Right ventricle myocardium superior (tissue), 1 donor: ENCODE measurements at places on chromosomes 5 and 9.

DNA sequence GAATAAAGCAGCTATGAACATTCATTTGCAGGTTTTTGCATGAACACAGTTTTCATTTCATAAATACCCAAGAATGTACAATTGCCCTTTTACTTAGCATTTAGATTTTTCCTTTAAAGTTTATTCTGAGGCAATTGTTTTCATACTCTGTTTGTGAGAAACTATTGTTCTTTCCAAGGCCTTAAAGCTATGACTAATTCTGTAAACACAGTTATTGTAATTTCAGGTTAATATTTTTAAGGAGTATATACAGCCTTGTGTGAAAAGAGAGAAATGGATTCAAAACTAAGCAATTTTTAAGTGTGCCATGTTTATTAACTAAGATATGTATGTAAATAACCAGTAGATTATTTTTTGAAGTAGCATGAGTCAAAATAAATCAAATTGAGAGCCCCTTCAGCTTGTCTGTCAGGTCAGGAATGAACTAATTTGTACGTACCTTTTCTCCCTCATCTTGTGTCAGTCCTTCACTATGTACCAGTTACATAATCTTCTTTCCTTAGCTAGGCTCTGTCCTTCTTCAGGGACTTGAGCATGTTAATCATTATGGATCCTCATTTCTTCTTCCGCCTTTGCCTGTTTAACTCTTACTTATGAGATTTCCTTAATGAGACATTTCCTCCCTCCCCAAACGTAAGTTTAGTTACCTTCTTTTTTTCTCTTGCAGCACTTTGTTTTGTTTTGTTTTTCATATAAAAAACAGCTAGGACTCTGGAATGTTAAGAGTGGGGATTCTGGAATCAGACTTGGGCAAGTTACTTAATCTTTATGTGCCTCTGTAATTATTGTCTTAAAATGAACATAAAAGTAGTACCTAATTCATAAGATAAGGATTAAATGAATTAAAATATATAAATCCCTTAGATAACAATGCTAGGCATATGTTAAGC lies 63.6 kb downstream of the NIPBL start:
- DNase-seq, result no peak

- DNase-seq, result no peak
These were observed 12.5 kb upstream of the NOTCH1 start for GRCh38 chr9:136558373-136558772.

- no peak for DNase-seq
These were observed 509.9 kb upstream of the ZNF608 start for GRCh38 chr5:125256296-125256695.

DNA sequence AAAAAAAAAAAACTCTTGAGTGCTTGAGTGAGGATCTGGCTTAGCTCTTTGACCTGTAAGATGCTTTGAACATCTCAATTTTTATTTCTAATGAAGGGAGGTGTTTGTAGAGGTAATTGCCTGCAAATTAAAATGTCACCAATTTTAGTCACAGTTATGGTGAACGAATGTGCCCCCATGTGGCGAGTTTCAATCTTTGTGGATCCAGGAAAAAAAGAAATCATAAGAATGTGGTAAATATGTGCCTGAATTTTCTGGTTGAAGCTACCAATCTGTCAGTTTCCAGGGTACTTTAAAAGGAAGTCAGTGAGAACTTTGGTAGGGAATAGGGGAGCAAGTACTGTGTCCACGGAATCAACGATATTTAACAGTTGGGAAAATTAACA lies 1772.4 kb upstream of the CDH9 start:
- no peak for DNase-seq

GRCh38 chr9:75866273-75866871 lies 24.1 kb upstream of the PCSK5 start:
- DNase-seq, result no peak

- DNase-seq, result no peak
These were observed 4.3 kb downstream of the HAND1 start for GRCh38 chr5:154473581-154474283.

DNA sequence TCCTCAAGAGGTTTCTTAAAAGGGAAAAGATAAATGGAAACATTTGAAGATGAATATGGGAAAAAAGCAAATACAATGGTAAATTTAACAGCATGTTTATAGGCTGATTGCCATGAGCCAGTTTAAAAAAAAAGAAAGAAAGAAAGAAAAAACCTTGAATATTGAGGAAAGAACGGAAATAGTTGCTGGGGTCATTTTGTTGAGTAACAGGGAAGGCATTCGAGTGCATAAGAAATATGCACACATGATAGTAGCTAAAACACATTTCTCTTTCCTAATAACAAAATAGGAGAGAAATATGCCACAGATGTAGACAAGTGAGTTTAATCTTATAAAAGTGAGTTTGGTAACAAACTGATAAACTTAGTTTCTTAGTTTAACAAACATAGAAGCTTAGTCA lies 864.6 kb upstream of the ACO1 start:
- DNase-seq, result no peak

DNA sequence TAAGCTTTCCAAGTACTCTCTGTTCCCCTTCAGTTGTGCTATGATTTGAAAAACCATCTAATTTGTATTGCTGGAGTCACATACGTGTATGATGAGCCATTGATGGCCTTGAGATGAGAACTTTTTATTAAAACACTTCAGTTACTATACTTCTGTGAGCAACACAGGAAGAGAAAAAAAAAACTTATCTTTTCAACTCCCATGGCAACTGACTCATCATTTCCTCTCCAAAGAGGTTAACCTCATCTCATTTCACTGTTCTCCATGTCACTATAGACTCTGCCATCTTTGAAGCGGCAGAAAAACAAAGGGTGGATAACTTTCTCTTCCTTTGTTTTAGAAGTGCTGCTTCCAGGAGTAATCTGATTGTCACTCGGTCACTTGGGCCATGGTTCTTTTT lies 104.3 kb upstream of the PCSK1 start:
- no peak for DNase-seq

DNA sequence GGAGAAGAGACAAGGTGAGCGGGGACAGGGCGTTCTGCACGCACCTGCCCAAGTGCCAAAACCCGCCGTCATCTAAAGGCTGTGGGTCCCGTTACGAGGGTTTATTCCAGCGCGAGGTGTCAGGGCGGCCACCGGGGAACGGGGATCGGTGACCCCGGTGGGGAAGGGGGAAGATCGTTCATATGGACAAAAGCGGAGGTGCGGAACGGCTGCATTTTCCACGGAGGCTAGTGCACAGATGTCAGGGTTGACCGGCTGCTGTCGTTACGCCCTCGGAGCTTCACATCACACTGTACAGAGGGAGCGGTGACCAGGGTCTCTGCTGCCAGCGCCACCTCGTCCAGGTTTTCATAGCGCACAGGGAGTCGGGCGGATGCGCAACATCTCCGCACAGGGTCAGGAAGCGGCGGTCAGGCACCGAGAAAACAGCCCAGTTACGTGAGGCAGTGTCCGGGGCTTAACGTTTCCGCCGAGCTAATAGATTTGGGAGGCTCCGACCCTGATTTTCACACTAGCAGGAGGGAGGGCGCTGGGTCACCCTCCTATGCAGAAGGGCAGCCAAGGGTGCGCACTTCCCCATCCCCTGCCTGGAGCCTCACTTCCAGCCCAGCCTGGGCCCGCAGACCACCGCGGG lies 13.5 kb downstream of the BTNL9 start:
- no peak for DNase-seq

DNA sequence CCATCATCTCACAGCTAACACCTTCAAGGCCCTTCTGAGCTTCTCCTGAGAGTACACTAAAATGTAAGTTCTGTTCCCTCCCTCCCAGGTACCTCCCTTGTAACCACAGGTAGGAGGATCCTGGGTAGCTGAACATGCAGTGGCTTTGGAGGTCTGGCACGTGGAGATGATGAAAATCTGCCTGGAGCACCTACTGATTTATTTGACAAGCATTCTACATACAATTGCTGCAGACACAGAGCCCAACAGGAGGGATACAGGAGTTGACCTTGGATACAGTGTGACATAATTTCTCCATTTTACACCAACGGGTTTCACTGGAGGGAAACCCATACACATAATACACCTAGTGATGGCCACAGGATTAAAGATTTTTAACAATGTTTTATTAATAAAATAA lies 478.7 kb downstream of the SEMA5A start:
- DNase-seq, result no peak

DNA sequence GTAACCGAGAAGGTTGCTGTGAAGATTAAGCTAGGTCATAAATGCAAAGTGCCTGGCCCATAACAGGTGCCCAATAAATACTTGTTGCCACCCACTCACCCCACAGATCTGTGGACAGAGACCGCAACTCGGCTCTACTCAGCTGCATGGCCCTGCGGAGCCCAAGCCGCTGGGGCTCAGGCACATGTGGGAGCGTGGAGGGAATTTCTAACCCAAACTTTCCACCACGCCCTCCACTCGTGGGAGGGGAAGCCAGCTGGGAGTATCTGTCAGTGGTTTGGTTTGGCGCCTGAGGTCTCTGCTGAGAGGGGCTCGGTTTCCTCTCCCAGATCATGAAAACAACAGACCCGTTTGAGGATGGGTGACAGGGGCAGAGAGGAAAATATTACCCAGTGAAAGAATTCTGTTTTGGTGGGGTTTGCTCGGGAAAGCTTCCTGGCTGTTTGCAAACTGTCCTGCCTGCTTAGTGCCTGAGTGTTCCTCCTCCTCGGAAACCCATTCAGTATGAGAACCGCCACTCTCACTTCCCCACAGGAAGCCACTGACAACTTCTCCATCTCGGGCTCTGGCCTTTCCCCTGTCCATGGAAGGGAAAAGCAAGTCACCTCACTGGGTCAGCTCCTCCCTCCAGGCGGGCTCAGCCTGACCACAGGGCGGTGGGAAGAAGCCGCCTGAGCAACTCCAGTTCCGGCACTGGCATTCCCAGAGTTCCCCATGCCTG lies 60.1 kb downstream of the RGS3 start:
- DNase-seq, result peak; percentile 73

DNA sequence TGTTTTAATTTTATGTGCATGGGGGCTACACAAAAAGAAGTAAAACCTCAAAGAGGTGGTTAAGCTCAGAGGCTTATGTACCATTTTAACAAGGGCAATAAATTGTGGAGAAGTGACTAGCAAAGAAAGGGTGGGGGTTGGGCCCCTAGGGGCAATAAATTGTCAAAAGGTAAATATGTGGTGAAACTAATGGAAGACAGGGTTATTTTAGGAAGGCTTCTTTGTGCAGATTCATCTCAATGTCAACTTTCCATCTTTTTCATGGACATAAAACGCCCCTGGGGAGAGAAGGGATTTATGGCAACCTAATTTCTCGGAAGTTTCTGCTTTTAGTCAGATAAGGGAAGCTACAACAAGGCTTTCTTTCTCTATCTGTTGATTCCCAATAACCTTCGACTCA lies 42.5 kb upstream of the GOLM1 start:
- no peak for DNase-seq

DNA sequence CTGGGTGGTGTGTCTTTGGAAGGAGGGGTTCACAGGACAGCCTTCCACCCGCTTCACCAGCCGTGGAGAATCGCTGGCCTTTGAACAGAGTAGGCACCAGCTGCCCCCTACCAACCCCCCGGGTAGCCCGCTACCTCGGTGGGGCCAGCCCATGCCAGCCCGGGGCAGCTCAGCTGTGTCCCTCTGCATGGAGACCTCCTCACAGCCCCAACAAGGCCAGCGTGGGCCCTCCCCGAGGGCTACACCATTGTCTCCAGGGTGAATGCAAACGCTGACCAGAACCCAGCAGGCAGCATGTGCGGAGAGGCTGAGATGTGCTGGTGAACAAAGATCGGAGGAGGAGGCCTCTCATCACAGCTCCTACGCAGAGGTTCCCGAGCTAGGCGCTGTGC lies 51.9 kb downstream of the LMX1B start:
- DNase-seq, result no peak

GRCh38 chr5:1498623-1499416 lies 24.9 kb downstream of the LPCAT1 start:
- DNase-seq, result no peak

DNA sequence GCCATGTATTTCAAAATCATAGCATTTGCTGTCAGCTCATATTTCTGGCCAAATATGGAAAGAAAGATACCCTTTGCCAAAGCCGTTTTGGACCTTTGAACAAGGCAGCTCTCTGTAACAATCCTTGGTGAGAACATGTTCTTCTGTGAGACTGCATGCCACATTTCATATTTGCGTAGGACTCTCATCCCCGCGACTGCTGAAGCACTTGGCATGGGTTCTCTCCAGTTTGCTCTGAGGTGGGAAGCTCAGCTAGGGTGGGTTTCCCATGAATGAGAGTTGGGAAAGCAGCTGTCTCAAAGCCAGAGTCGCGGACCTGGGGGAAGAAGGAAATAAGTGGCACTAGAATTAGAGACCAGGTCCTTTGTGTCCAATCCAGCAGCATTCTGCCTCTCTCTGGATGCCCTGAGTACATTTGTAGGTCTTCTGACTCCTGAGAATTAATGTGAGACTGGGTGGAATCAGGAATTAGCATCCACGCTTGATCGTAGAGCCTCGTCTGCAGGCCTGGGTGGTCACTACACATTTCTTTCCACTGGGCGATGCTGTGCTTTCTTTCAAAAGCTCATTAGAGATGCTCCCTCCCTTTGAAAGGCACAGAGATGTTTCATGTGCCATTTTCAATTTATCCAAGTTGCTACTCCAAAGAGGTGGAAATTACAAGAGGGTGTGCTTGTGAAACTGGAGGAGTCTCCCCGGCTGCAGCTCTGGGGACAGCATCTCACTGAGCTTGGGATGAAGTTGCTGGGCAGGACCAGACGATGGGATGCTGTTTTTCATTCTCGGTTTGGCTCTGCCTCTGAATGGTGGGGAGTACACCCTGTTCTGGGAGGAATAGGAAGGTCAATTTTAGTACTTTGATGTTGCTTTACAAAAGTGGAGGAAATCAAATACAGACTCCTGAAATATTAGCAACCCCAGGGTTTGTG lies 197.2 kb downstream of the GADD45G start:
- DNase-seq, result no peak

DNA sequence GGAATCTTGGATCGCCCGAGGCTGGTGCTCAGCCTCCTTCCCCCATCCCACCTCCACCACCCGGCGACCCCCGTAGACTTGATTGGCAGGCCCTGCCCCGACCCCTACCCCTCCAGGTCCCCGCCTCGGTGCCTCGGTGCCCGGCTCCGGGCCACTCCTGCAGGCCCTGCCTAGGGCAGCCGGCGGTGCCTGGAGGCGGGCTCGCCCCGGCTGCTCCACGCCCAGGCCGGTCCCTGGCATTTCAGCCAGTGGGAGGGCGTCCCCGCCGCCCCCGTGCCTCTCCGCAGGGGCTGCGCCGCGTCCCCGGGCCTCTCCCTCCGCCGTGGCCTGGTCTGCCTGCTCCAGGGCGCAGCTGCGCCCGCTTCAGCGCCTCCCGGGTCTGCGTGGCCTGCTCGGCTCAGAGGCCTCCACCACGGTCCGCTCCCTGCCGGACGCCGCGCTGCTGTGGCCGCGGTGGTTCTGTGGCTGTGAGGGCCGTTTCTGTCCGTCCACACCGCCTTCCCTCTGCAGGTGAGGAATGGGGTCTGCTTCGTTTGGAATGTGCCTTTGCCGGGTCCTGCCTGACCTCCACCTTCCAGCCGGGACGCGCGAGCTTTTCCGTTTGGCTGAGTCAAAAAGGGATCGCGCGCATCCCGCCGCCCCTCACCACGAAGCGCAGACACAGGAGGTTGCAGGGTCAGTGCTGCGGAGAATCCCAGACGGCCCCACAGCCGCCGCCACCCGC lies 48.3 kb upstream of the IRX4 start:
- peak; percentile 62 for DNase-seq

- no peak for DNase-seq
These were observed 266.9 kb downstream of the ARHGAP26 start for GRCh38 chr5:143037071-143037470.

- no peak for DNase-seq
These were observed 20.1 kb upstream of the BARX1 start for GRCh38 chr9:93975262-93975661.
